ENCODE measurements at places on chromosomes 1 and 21. TPM values are rescaled to one million over a fixed set of nuclear protein-coding genes. Genes with fewer than 3 reads are reported as not detected.
A peak's percentile ranks its signal among the peaks of the same experiment; 100 is the strongest.

GRCh38 chr1:86502721-86503405 is 34.1 kb downstream of the CLCA1 start:
- no peak for DNase-seq

- no peak for DNase-seq
Measured at GRCh38 chr21:25029580-25029979, 577.7 kb downstream of the MRPL39 start.

DNA sequence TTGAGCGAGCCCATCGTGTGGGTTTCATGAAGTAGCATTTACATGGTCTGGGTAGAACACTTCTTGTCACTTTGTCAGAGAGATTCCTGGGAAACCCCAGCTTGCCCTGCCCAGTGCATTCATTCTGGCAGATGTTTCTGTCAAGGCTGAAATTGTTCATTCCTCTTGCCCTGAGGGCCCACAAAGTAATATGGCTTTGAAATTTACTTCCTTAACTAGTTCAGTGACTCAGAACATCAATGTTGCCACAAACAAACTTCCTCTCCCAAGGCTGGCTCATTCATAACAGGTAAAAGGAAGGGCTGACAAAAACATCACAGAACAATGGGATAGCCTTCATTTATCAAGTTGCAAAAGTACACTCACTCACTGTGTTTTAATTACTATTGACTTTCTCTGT is 5.0 kb upstream of the KIAA0040 start:
- DNase-seq = peak; percentile 80

Gene KCND3
- total RNA-seq = 0.44 TPM

Gene PBX1
- 29.6 TPM for total RNA-seq

GRCh38 chr1:27624467-27625178 is 10.4 kb downstream of the FGR start:
- DNase-seq = no peak

Data from HCT116 (cell line).